Motor neuron (in vitro differentiated cells): ENCODE measurements at places on chromosomes 12 and 14. TPM values are rescaled to one million over a fixed set of nuclear protein-coding genes. Genes with fewer than 3 reads are reported as not detected.

The PLCZ1 gene
- not detected in 2 replicates for total RNA-seq

The FZD10 gene
- total RNA-seq, result 4.9 TPM in 2 replicates

The LHX5 gene
- 0.25 and 0.27 TPM in 2 replicates for total RNA-seq

The CBLN3 gene
- total RNA-seq, result 3.2 and 4.6 TPM in 2 replicates

The KRT78 gene
- total RNA-seq, result 1.5 TPM in 1 of 2 replicates, not detected in the other

The NID2 gene
- total RNA-seq, result 91.1 and 128 TPM in 2 replicates

The SELPLG gene
- 4.7 and 4.8 TPM in 2 replicates for total RNA-seq

The SLCO1B1 gene
- total RNA-seq, result 0.09 TPM in 1 of 2 replicates, not detected in the other

The ZDHHC22 gene
- total RNA-seq, result 7.6 and 8.0 TPM in 2 replicates

The NEUROD4 gene
- 101 and 102 TPM in 2 replicates for total RNA-seq

The KLRD1 gene
- total RNA-seq, result 0.15 and 0.22 TPM in 2 replicates

The DAD1 gene
- 337 and 355 TPM in 2 replicates for total RNA-seq

The ABCB9 gene
- total RNA-seq, result 11.4 and 11.9 TPM in 2 replicates

The FOS gene
- total RNA-seq, result 27.2 and 29.9 TPM in 2 replicates

The TROAP gene
- 1.9 and 3.7 TPM in 2 replicates for total RNA-seq

The NTF3 gene
- total RNA-seq, result 6.5 and 8.2 TPM in 2 replicates

The TAS2R31 gene
- total RNA-seq, result 3.1 and 7.7 TPM in 2 replicates

- no peak for ATAC-seq
Observed at GRCh38 chr14:29446971-29447370, 480.7 kb downstream of the PRKD1 start.

DNA sequence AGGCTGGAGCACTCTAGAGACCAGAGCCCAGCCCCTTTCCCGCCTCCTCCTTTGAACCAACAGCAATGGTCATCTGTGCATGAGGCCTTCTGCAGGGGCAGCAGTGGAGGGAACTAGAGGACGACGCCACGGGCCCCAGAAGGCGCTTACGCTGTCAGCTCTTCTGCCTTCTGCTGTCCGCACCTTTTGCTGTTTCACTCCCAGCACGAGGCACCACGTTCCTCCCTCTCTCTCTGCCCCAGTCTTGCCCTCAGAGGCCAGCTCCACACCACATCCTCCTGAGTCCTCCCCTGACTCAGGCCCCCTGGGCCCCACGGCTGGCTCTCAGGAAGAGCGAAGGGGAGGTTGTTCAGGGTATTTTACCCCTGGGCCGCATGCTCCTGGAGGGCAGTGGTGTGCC, 15.5 kb downstream of the MMAB start:
- ATAC-seq, result peak; percentile 13

- peak; percentile 3 for ATAC-seq
Observed at GRCh38 chr12:53623548-53624385, 2.4 kb downstream of the ATF7 start.

- ATAC-seq, result no peak
Observed at GRCh38 chr12:99611599-99611998, 36.0 kb upstream of the GARIN6 start.

DNA sequence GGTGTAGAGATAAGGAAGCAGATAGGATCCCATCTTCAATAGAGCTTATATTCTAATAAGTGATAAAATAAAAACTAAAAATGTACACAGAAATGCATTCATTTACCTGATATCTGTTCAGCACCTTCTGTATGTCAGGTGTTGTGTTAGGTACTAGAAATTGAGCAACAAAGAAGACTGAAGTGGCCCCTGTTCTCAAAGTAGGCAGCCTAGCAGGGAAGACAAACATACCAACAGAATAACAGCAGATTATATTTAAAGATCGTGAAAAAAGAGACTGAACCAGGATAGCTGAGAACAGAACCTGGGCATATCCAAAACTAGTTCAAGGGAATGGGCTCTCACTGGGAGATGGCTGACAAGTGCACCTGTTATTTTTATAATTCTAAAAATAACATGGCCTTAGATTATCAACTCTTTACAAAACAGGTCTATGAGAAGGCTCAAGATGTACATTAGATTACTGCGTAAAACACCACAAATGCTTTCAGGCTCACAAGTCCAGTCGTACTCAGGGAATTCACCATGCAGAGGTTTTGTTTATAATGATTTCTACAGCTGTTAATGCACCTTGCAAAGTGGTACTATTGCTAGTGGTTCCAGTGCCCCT, 16.4 kb downstream of the ANO6 start:
- ATAC-seq, result no peak

DNA sequence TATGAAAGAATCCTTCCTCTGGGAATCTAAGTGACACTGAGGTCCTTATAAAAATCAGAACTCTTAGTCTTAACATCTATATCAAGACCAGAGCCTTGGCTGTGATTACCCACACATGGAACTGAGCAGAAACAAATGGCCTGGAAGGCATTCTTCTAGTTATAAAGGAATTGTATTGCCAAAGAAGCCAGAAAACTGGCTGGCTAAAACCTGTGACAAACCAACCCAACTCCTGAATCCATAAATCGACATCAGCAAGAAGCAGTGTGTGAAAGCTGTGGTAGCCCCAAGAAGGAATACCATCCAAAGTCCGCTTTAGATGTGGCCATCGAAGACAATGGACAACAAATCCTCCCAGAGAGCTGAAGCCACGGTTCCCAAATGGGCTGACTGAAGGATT, 97.9 kb upstream of the CCDC91 start:
- ATAC-seq, result no peak

DNA sequence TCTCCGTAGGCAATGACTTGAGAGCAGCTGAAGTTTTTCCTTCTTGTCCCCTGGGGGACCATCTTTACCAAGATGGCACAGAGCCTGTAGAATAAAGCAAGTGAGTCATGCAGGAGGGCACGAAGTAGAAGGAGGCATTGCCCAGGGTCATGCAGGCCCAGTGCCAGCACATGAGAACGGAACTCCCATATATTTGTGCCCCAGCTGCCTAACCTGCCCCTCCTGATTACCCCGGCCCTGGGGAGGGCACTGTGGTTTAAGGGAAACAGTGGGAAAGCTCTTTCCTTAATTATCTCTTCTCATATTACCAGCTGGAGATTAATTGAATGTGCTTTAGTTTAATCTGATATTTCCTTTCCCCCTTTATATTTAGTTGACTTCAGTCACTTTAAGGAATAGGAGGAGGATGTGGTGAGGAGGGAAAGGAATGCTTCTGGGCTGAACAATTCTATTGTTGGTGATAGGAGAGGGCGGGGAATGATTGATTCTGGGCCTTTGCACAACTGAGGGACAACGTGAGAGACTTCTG, 51.9 kb downstream of the RASSF8 start:
- ATAC-seq, result no peak

GRCh38 chr12:68292151-68292943, 38.9 kb upstream of the IL22 start:
- ATAC-seq, result peak; percentile 53

GRCh38 chr12:96210376-96211055, 16.3 kb downstream of the ELK3 start:
- ATAC-seq, result no peak

DNA sequence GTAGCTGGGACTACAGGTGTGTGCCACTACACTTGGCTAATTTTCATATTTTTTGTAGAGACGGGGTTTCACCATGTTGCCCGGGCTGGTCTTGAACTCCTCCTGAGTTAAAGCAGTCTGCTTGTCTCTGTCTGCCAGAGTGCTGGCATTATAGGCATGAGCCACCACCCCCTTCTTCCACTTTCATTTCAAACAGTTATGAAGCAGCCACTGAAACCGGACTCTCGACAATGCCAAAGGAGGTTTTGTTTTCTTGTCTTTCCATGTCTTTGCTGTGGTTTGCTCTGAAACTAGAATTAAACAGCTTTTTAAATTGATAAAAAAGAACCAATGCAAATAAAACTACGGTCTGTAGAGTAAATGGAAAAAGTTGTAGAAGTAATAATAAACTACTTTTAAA, 30.4 kb downstream of the RAP1B start:
- ATAC-seq, result no peak

- ATAC-seq, result no peak
Observed at GRCh38 chr14:88488897-88489296, 65.9 kb downstream of the PTPN21 start.

DNA sequence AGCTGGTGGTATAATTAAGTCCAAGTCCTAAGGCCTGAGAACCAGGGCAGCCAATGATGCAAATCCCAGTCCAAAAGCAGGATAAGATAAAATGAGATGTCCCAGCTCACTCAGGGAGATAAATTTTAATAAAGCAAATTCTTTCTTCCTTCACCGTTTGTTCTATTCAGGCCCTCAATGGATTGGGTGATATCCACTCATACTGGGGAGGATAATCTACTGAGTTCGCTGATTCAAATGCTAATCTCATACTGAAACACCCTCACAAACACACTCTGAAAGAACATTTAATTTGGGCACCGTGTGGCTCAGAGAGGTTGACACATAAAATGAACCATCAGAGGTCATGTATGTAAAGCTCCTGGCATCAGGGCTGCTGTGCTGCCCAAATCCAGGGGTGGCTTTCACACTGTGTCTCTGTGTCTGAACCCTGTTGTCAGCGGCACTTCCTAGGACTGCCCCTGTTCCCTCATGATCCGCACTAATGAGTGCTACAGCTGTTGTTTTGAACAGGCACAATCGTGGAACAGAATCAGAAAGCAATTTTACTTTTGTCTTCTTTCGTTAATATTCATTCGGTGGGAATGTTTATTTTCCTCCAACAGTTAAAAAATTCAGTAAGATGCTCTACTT, 428.5 kb upstream of the FBXO33 start:
- ATAC-seq, result no peak

GRCh38 chr12:121600702-121601336, 20.0 kb upstream of the KDM2B start:
- no peak for ATAC-seq

GRCh38 chr12:121132601-121133481, at the start of gene P2RX7:
P2RX7 (plus strand) TSS chr12:121132876; CDS start chr12:121132971, 95 bp downstream.
- ATAC-seq, result peak; percentile 93

- ATAC-seq, result no peak
Observed at GRCh38 chr14:77154421-77154820, 12.8 kb upstream of the ZDHHC22 start.

- ATAC-seq, result no peak
Observed at GRCh38 chr12:779745-780734, 27.7 kb downstream of the WNK1 start.

DNA sequence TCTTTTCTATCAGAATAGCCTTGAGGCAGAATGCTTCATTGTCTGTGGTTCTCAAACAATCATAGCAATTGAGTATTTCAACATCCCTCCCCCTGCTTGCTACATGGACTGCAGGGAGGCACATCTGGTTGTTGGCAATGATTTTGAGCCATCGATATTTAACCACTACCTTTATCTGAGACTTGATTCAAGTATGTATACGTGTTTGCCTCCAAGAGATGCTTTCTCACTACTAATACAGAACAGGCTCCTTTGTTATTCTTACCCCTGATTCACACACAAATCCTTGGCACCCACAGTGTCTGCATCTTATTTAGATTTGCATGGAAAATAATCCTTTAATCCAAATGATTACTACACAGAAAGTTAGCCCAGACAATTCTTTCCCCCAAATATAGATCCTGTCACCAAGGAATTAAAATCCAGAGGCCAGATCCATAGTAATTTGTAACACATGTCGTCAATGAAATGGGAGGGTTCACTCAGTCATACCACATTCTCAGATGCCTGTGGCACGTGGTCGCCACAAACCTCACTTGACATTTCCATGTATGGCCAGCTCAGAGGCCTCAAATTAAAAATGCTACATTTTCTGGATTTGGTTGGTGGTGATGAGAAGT, 199.3 kb downstream of the ITPR2 start:
- peak; percentile 42 for ATAC-seq

- ATAC-seq, result no peak
Observed at GRCh38 chr12:97568336-97569180, 106.0 kb downstream of the RMST start.

DNA sequence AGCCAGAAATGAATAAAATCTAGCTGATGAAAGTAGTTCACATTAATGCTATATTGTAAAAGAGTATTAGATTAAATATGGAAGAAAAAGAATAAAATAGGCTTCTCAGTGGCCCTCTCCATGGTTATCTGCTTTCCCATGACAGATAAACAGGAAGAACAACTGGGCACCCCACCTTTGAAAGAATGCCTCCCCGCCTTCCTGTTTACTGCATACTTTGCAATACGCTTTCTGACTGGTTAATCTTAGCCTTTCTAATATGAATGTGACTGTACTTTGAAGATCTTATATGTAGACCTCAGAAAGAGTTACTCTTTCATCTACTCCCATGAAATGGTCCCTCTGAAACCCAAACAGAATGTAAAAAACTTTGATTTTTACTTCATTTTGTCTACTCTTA, 34.1 kb upstream of the DAAM1 start:
- ATAC-seq, result no peak

DNA sequence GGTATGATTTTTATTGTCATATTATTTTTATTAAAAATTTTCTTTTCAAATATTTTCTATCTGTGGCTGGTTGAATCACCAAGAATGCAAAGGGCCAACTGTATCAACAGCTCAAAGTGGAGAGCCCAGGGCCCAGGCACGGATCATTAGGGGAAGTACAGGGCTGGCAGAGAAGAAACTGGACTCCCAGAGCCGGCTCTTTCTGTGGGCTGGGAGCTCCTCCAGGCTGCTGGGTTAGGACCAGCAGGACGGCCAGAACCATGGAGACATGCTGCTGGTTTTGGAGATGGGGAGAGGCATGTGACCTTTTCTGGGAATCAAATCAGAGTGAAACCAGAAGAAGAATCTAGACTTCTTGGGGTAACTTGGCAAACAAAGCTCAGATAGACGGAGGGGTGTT, 220.5 kb downstream of the CACNA1C start:
- no peak for ATAC-seq

GRCh38 chr12:46402941-46403718, 30.6 kb upstream of the SLC38A2 start:
- peak; percentile 56 for ATAC-seq

GRCh38 chr12:61923152-61923551, 337.1 kb upstream of the USP15 start:
- ATAC-seq, result no peak

- ATAC-seq, result no peak
Observed at GRCh38 chr12:84421103-84421502, 491.5 kb downstream of the SLC6A15 start.

DNA sequence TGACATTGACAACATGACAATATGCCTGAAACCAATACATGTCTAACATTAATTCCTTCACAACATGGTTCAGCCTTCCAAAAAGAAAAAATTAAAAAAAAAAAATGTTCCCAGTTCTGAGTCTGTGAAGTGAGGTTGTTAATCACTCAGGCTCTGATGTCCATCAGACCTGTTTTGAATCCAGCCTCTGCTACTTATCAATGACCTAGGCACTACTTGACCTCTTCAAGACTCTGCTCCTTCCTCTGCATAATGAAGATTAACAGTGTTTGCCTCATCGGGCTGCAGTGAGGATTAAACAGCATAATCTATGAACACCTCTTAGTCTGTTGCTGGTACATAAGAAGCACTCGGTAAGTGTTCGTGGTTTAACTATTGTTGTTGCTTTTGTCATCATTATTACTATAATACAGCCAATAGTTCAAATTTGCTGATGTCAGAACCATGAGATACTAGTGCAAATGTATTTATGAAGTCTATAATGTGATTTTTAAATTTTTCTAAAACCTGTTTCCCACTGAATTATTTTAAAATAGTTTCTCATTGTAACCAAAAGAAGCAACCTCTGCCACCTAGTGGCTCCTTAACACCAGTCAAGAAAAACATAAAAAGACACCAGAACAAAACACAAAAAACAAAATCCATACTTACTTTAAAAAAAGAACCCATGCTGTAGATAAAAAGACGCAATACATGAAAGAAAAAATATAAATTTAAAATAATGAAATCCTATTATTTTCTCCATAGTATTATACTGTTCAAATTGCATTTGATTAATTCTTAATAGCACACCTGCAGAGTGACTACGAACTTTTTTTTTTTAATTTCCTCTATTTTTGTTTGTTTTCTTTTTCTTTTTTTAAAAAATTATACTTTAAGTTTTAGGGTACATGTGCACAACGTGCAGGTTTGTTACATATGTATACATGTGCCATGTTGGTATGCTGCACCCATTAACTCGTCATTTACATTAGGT, 20.3 kb upstream of the TMX1 start:
- no peak for ATAC-seq
